ENCODE measurements at places on chromosomes 12 and 14.
A peak's percentile ranks its signal among the peaks of the same experiment; 100 is the strongest.

DNA sequence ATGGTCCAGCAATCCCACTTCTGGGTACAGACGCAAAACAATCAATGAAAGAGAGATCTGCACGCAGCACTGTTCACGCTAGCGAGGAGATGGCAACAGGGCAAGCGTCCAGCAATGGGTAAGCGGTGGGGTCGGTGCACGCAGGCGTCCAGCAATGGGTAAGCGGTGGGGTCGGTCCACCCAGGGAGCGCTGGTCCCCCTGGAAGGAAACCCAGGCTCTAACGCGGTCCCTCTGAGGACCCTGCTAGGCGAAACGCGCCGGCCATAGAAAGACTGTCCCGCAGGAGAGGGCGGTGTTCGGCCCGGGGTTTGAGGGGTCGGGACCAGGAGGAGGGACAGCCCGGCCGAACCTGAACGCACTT is 618 bp upstream of the PGAM5 start:
- DNase-seq = no peak

- no peak for DNase-seq
Observed at GRCh38 chr12:71589478-71589881, 74.2 kb downstream of the ZFC3H1 start.

GRCh38 chr12:64760808-64761573 is 1.8 kb upstream of the GNS start:
- DNase-seq = no peak

GRCh38 chr12:6647083-6647604 is at the start of gene ACRBP:
Gene ACRBP, minus strand, starts transcription at chr12:6647432. Its CDS starts 66 bp downstream, at chr12:6647366.
- no peak for DNase-seq

DNA sequence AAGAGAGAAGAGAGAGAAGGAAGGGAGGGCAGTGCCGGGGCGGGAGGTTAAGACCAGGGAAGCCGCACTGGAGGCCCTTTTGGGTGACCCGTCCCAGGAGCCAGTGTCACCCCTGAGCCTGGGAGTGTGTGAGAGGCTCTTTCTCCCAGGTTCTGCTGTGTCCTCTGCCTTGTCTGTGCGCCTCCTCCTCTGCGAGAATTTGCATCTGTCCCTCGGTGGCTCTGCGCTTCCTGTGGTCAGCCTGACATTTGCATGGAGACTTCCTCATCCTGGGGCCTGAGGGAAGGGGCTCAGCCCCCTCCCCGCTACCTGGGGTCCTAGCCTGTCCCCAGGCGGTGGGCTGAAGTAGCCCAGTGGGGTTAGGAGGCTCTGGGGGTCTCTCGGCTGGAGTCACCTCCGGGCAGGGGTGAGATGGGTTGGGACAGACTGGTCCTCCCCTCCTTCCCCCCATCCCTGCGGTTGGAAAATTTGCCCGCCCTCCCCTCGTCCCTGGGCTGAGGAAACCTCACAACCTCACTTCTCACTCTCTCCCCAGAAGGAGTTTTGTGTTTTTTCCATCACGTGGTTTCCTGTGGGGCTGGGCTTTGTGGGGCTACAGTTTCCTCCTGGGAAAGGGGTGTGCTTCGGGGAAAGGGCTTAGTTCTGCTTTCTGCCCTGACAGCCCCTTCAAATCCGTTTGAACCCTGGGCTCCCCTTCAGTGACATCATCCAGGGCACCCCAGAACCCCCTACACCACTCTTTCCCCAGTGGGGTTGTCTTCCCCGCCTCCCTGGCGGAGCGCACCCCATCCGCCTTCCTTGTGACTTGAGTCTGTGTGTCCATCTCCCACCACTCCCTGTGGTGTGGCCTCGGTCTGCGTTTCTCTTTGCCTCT is 2.5 kb downstream of the PTPN6 start:
- no peak for DNase-seq

DNA sequence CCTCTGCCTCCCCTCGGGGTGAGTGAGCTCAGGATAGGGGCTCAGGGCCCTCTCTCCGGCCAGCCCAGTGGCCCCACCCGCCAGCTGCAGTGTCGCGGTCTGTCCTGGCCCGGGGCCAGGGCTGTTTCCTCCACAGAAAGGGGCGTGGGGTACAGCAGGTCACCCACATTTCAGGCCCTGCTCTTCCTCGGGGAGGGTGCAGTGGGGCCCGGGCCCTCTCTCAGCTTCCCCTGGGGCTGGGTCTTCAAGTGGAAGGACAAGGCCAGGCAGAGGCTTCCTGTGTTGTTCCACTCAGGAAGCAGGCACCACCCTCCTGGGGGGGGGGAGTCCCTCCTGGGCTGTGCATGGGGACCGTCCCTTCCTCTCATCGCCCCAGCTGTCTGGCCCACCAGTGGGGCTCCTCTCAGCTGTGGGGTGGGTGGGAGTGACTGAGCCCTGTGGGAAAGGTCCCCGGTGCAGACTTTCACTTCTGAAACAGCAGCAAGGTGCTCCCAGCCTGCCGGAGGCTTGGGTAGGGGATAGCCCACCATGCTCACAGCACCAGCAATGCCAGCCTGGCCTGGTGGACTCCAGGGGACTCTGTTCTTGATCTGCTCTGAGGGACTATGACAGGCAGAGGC is 3.7 kb downstream of the GPR132 start:
- DNase-seq = no peak

- DNase-seq = no peak
Observed at GRCh38 chr14:93161411-93161940, 23.2 kb downstream of the MOAP1 start.

DNA sequence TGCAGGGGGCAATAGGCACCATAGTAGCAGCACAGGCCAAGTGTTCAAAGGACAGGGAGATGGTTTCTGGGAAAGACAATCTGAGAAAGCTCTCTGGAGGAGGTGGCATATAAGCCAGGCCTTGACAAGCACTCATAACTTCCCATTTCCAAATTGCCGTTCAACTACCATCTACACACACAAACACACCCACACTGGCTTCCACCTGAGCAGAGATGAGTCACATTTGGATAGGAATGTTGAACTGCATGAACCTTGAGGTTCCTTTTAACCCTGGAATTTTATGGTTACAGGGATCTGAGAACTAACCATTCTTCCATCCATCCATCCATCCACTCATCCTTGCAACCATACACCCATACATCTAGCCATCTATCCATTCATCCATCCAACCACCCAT is 86.6 kb downstream of the KSR2 start:
- no peak for DNase-seq

- DNase-seq = no peak
Observed at GRCh38 chr14:70203686-70204085, 14.9 kb upstream of the SLC8A3 start.

GRCh38 chr12:76784600-76785051 is 20.7 kb downstream of the ZDHHC17 start:
- DNase-seq = no peak

DNA sequence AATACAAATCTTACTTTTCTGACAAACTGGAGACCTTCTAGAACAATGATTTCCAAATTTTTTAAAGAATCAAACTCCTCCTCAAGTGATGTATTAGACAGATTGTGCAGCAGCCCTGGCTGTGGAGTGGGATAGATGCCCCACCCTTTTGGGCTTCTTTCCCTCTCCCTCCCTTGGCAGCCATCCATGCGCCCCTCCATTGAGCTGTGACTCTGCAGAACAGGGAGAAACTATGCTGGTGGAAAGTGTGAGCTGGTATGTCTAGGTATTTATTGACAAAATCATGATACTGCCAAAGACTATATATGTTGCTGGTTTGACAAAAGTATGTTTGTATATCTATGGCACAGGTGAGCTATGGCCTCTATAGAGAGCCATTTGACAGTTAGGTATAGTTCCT is 138.5 kb downstream of the KTN1 start:
- DNase-seq = no peak

DNA sequence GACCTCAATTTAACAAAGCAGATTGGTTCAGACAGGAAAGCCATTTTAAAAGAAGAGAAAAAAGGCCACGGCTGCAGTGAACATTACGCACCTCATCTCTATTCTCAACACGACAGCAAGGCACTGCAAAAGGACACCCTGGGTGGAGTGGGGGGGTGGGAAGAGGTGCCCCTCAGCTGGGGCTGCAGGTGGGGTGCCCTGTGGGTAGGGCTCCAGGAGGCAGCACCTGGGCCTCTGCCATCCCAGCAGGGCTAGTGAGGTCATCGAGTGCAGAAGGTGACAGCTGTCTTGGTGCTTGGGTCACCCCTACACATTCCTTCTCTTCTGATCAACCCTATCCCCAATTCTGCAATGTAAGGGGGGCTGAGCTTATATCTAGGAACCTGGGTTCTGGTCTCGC is 142.9 kb upstream of the PRMT8 start:
- no peak for DNase-seq

DNA sequence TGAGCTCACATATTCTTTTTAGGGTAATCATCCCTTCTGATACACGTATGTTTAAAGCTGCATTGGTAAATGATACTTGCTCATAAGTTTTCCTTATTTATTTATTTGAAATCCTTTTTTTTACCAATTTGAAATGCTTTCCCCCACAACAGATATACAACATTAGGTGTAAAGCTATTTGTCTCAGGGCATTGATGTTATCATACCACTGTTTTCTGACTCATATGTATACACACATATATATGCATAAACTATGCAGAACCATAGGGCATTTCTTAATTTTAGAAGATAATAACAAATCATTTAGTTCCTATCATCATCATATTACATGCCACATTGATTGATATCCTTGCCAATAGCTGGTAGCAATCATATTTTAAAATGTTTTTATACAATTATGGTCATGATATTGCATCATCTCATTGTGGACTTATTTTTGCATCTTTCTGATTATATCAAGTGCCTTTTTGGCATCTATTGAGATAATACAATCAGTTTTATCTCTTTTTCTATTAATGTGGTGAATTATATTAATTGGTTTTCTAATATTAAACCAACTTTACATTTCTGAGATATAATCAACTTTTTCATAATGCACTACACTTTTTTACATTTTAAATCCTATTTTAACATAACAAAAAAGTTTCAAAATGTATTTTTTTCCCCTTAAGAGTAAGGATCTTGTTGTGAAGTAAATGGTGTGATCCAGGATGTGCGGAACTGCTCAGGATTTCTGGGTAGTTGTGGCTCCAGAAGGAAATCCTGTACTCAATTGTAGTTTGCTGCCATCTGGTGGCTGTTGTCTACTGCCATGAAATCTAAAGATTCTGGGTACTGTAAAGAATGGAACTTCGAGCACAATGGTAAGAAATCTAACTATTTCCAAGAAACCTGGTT is 16.7 kb downstream of the OR9K2 start:
- DNase-seq = peak; percentile 67

GRCh38 chr14:71005076-71005475 is 97.8 kb downstream of the PCNX1 start:
- DNase-seq = no peak

DNA sequence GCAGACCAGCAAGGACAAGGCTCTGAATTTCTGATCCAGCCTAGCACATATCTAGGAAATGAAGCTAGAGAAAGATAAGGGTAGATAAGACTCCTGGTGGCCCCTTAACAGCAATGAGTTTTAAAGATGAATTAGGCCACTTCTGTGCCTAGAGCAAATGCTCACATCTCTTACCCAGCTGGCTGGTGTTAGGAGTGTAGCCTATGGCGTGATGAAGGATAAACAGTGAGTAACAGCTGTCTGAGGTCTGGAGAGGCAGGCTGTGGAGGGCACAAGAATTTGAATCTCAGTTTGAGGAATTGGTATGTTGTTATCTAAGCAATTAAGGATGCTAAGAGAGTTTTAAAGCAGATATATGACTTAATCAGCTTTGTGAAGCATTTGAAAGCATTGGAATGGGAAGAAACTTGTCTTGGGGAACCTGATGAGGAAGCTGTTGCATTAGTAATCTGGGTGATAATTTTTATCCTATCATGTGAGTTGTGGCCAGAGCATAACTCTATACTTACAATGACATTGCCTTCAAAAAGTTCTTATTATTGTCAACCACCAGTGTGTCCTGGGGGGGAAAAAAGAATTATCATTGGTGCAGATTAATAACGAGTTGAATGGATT is 161.8 kb downstream of the SRGAP1 start:
- no peak for DNase-seq

DNA sequence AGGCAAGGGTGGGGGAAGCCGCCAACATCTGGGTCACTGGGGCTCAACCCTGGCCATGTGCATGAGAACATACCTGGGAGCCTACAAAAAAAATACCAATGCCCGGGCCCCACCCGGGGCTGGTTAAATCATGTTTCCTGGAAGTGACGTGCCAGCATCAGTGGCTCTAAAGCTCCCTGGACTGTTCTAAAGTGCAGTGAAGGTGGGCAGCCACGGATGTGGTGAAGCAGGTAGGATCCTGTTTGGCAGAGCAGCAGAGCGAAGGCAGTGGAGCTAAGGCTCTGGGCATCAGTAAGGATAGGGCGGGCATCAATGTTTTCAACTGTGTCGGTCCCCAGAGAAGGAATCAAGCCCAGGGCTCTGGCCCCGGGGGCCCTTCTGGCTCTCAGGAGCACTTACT is 525 bp upstream of the GPR68 start:
- DNase-seq = no peak

GRCh38 chr12:60174941-60175340 is 579.1 kb downstream of the SLC16A7 start:
- DNase-seq = no peak
